ENCODE measurements at places on chromosomes 11 and 22.

DNA sequence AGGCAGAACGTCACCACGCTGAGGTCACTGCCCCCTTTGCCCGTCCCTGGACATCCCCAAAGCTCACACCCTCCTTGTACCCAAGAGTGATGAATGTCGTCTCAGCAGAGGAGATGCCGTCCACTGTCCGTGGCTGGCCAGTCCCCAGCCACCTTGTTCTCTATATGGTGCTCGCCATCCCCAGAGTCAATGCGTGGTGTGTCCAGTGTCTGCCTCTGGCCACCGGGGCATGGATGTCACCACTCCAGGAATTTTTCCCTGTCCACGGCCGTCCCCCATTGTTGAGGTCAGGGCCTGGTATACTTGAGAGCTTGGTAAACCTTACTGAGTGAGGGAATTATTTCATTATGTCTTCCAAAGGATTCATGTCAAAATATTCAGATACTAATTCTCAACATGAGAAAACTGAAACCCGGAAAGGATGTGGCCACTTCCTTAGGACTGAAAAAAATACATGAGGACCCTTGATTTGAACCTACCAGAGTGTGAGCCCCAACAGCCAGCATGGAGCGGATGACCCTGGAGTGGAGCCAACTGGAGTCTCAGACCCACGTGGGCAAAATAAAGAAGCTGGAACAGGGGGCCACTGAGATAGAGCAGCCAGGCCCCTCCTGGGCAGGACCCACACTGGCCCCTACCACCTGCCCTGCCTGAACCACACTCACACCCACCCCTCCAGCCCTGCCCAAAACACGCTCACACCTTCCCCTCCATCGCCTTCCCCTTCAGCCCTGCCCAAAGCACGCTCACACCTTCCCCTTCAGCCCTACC is 376.4 kb downstream of the BRD1 start:
- no peak for DNase-seq

- no peak for DNase-seq
Measured at GRCh38 chr22:21028277-21029251, 3.8 kb downstream of the SLC7A4 start.

GRCh38 chr11:16925561-16926065 is 88.6 kb downstream of the PLEKHA7 start:
- DNase-seq: no peak

DNA sequence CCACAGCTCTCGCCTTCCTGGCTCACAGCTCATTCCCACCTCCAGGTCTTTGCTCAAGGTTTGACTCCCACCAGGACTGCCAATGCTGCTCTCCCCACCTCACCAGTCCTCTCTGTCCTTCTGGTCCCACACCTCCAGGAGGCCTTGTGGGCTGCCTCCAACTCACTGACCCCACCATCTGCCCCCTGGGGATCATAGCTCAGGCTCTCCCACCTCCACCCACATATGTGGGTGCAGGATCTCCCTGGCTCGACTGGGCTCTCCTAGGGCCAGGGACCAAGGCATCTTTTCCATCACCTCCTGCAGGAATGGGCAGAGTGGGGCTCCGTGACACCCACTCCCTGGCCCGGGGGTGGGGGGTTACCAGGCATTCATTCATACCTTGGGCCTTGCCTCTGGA is 13.8 kb upstream of the SSTR3 start:
- no peak for DNase-seq

GRCh38 chr11:13608656-13609055 is 59.8 kb upstream of the FAR1 start:
- no peak for DNase-seq

DNA sequence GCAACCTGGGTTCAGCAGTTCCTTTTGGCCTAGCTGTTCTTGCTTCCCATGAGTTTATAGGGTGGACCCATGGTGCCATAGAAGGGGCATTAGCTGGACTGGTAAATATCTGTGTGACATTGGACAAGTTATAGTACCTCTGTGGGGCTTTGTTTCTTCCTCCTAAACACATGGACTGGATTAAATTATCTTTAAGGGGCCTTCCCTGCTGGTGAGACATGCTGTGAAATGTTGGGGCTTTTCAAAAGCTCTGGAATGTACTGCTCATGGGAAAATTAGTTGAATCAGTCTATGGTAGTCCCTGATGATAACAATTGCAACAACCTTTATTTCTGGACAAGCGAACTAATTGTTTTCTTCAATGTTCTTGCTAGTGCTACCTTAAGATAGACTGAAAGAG is 276.2 kb downstream of the BLID start:
- no peak for DNase-seq

- no peak for DNase-seq
Measured at GRCh38 chr22:27032091-27032761, 374.8 kb downstream of the MIAT start.

DNA sequence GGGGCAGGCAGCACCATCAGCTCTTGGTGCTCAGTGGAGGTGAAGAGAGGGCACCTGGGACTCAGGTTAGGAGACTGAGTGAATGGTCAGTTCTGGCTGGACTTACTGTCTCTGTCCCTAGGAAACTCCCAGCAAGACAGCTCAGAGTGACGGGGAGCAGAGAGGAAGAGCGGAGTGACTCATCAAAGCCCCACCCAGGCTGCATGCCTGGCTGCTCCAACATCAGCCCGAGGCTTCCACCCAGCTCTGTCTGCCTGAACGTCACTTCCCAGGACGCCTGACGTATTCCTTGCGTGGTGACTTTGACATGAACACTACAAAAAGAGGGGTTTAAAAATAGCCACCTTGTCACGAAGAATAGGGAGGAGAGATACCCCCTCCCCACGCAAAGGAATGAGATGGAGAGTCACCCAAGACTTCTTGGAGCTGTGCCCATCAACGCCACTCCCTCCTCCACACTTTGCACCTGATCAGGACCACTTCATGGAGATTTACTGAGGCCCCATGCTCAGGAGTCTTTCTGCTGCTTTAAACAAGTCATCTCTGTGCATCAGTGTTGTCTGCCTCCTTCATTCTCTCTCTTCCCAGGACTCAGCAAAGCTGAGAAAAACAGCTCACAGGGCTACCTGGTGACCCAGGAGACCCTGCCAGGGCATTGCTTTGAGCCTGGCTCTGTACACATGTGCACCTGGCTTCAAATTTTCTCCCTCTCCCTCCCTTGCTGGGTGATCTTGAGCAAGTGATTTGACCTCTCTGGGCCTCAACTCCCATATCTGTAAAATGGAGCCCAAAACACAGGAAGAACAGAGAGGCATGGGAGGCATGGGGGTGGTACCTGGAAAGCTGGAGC is 83.1 kb downstream of the MN1 start:
- DNase-seq: peak; percentile 59

DNA sequence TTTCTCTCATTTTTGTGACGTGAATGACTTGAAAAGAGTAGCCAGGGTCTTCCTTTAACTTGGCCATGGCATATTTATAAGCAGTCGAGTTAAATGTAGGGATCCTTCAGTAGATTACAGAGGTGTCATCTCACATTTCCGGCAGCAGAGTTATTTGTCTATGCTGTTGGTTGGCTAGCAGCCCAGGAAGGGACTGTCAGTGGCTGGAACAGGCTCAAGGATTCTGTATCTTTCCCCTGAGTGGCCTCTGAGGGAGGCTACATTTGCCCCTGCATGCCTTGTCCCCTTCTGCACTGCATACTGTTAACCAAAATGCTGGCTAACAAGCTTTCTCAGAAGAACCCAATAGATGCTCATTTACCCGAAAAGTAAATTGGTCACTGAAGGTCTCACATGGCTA is 187.6 kb downstream of the PGR start:
- DNase-seq: no peak

GRCh38 chr11:72038491-72038890 is 39.8 kb downstream of the IL18BP start:
- DNase-seq: no peak

GRCh38 chr11:67463186-67463585 is 5.9 kb downstream of the TMEM134 start:
- DNase-seq: no peak

DNA sequence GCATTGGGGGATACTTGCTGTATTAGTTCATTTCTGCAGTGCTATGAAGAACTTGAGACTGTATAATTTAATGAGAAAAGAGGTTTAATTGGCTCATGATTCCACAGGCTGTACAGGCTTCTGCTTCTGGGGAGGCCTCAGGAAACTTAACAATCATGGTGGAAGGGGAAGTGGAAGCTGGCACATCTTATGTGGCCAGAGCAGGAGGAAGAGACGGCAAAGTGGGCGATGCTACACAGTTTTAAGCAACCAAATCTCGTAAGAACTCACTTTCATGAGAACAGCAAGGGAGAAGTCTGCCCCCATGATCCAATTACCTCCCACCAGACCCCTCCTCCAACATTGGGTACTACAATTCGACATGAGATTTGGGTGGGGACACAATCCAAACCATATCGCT is 55.1 kb downstream of the TMPRSS5 start:
- no peak for DNase-seq

- no peak for DNase-seq
Measured at GRCh38 chr11:65781152-65781961, 581 bp upstream of the AP5B1 start.

DNA sequence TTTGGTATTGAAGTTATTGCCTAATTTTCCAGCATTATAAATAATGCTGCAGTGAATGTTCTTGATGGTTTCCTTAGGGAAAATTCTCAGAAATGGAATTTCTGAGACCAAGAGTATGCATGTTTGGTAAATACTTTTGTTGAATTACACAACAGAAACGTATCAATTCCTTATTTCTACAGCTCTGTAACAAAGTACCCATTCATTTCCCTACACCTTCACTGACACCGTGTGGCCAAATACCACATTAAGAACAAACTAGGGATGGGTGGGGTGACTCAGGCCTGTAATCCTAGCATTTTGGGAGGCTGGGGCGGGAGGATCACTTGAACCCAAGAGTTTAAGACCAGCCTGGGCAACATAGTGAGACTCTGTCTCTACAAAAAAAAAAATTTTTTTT is 21.8 kb downstream of the MCAM start:
- no peak for DNase-seq

DNA sequence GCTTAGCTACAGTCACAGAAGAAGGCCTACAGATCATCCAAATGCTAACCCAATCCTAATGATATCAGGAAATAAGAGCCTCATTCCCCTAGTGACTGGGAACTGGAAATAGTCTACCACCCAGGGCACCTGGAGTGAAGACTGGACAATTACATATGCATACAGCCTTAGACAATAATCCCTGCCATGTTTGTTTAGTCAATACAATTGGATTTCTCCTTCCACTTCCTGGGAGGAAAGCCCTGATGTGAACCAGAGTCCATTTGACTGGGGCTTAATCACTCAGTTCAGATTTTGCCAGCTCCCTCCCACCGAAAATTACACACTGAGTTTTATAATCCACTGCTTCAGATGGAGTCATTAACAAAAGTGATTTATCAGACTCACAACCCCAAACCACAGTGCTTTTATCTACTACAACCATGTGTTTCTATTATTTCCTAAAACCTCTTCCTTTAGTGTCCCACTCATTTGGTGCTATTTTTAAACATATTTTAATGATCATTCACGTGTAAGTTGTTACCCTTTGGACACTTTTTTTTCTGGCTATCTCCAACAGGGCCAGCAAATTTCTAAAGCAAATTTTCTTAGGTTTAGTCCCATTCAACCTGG is 29.9 kb downstream of the CWF19L2 start:
- DNase-seq: no peak

GRCh38 chr11:77262803-77263202 is 38.7 kb downstream of the GDPD4 start:
- DNase-seq: no peak

DNA sequence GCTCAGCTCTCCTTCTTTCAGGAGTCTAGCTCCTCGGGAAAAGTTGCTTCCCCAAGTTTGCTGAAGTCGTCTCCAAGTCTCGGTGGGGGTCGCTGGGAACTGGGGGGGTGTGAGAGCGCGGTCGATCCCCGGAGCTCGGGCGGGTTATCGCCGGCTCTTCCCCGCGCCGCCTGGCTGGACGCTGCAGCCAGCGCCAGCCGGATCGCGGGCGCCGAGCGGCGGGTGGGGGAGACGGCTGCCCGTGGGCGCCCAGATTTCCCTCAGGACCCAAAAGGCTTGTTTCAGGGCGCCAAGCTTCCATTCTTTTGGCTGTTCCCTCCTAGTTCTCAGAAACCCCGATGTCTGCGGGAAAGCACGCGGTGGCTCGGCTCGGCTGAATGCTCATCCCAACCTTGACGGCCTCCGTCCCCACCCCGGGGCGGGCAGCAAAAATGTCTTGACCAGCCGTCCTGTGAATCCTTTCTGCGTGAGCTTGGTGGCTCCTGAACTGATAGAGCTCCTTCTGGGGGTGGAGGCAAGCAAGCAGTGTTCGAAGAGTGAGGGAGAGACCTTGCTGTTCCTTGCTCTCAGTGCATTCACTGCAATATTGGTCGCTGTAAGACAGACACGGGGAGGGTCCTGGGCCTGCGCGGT is 1.7 kb downstream of the ZBTB16 start:
- DNase-seq: no peak

GRCh38 chr11:105718641-105719040 is 108.8 kb downstream of the GRIA4 start:
- DNase-seq: no peak

DNA sequence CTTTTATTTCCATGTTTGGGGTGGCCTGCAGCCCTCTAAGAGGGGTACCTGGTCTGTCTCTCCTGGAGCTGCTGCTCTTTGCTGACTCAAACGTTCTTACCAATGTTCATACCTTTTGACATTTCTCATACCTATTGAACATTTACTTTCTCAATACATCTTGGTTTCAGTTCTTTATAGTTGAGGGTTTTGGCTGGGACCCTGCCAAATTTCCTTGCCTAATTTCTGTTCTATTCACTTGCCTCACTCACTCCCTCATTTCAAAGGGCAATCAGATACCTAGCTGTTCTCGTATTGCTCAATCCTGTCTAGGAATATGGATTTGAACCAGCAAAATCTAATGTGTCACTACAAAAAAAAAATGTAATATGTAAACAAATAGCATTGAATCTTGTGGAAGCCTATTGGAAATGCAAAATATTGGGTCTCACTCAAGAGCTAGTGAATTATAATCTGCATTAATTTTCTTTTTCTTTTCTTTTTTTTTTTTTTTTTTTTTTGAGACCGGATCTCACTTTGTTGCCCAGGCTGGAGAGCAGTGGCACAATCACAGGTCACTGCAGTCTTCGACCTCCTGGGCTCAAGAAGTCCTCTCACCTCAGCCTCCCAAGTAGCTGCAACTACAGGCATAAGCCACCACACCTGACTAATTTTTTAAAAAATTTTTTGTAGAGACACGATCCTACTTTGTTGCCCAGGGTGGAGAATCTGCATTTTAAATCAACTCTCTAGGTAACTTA is 7.5 kb downstream of the OR6M1 start:
- DNase-seq: no peak

GRCh38 chr22:49084206-49084605 is 743.5 kb downstream of the BRD1 start:
- no peak for DNase-seq

- no peak for DNase-seq
Measured at GRCh38 chr22:46148816-46149511, 1.4 kb upstream of the PPARA start.

GRCh38 chr11:72432347-72433287 is 1.7 kb downstream of the CLPB start:
- no peak for DNase-seq

DNA sequence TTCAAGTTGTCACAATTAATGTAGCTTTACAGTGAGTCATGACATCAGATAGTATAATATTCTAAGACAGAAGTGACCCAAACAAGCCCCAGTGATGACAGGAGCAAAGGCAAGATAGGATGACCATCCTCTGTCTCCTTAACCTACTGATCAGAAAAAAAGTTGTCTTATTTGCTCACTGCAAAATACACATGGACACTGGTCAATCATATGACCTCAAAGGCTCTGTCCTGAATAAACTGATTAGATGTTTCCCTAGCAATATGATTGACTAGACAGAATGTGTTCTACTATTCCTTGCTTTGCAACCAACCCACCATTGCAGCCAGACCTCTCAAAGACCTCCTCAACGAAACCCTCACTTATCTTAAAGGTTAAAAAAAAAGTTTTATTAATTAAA is 117.4 kb downstream of the SYN3 start:
- DNase-seq: no peak
